ENCODE measurements at places on chromosomes 5 and 9.
A peak's percentile ranks its signal among the peaks of the same experiment; 100 is the strongest.

- no peak for DNase-seq
These were observed 95.8 kb upstream of the KLF9 start for GRCh38 chr9:70510157-70510770.

DNA sequence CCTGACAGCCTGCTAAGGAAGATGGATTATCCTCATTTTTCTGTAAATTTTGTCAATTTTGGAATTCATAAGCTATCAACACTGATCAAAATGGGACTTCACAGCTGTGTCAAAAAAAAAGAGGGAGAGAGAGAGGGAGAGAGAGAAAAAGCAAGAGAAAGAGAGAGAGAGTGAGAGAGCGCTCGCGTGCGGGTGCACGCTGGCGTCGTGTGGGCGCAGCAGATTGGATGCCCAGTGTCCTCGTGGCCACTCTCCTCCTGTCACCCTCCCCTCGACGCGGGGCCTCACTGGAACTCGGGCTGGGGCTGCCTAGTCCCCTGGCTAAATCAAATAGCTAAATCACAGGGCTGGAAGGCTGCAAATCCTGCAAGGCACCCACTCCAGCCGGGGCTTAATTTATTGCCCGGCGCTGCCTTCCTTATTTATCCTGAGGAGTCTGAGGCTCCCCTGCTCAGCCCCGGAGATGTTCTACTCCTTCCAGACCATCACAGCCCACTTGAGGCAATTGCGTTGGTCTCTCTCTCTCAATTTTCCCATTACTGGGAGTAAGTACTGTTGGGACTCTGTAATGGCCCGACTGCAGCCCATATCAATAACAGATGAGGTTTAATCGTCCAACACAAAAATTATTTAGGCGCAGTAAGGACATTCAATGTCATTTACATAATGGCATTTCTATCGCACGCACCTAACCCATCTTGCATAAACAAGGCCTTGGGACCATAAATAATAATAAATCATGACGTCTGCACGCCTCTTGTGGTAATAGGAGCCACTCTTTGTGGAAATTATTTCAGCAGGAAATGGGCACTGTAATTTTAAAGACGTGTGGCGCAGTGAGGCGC is 94.2 kb downstream of the PAX5 start:
- peak; percentile 58 for DNase-seq

DNA sequence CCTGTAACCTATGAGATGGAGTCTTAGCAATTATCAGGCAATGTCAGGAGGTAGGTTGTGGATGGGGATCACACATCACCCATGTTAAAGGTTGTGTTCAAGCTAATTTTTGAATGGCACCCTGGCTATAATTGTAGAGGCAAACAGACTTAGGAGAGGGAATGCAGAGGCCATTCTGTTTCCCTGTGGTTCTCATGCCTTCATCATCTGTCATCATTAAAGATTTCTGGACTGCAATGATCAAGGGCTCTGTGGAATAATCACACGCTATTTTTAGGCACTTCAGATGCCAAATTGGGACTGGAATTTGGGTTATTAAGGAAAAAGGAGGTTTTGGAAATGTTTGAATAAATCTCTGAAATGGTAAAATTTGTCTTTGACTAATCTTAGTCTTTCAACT is 1065.4 kb downstream of the TAF11L14 start:
- no peak for DNase-seq

DNA sequence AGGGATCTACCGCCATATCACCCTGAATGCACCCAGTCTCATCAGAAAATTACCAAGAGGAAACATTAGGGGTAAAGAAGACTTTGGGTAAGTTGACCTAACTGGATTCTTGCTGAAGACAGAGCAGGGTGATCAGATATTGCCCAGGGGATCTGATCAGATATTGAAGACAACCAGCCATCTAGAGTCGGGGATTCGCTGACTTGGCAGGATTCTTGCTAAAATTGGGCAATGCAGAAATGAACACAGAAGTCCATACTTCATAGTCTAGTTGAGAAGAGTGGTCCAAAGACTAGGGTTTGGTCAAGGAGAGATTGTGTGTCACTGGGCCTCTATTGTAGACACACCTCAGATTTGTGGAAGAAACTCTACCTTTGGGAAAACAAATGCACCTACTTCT is 107.2 kb downstream of the SV2C start:
- no peak for DNase-seq

DNA sequence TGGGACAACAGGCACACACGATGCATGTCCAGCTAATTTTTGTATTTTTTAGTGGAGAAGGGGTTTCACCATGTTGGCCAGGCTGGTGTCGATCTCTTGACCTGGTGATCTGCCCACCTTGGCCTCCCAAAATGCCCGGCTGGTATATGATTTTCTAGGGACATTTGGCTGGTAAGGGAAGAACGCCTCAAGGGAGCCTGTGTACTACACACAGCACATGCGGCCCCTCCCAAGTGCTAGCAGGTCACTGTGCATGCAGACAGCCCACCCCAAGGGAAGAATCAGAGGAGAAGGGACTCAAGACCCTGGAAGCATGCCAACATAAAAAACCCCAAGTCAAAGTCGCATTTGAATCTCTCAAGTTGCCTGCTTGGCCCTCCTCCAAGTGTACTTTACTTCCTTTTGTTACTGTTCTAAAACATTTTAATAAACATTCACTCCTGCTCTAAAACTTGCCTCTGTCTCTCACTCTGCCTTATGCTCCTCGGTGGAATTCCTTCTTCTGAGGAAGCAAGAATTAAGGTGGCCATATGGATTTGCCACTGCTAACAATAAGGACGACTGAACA is 24.3 kb upstream of the OTULINL start:
- no peak for DNase-seq
